ENCODE measurements at places on chromosomes 6 and 20.

DNA sequence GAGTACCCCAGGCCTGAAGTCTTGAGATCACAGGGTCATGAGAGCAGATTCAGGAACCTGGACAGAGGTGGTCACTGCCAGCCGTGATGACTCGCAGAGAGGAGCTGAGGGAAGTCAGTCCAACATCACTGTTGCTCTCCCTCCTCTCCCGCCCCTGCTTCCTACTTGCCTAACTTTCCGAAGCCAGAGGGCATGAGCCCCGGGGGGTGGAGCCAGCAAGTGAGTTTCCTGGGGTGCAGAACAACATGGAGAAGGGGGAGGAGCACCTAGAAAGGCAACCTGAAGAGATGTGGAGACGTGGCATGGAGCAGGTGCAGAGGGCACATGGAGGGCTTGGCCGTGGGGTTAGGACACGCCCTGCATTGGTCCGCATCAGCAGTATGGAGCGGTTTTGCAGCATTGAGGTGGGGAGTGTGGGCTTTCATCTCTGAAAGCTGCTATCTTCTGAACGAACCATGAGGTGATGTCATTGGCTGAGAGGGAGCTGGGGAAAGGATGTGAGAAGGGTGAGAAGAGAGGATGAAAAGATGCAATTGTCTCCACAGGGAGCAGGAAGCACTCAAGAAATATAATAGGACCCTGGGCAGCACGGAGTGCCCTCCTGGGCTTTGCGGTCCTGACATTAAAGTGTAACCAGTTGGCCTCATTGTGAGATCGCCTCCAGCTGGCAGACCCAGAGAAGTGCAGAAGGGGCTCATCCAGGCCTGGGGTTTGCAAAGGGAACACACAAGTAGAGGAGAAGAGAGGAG, 25.0 kb downstream of the GDAP1L1 start:
- DNase-seq: peak; percentile 6

- DNase-seq: peak; percentile 64
Observed at GRCh38 chr6:70371454-70372105, 41.7 kb upstream of the FAM135A start.

- no peak for DNase-seq
Observed at GRCh38 chr20:22536956-22537756, 47.2 kb downstream of the FOXA2 start.

DNA sequence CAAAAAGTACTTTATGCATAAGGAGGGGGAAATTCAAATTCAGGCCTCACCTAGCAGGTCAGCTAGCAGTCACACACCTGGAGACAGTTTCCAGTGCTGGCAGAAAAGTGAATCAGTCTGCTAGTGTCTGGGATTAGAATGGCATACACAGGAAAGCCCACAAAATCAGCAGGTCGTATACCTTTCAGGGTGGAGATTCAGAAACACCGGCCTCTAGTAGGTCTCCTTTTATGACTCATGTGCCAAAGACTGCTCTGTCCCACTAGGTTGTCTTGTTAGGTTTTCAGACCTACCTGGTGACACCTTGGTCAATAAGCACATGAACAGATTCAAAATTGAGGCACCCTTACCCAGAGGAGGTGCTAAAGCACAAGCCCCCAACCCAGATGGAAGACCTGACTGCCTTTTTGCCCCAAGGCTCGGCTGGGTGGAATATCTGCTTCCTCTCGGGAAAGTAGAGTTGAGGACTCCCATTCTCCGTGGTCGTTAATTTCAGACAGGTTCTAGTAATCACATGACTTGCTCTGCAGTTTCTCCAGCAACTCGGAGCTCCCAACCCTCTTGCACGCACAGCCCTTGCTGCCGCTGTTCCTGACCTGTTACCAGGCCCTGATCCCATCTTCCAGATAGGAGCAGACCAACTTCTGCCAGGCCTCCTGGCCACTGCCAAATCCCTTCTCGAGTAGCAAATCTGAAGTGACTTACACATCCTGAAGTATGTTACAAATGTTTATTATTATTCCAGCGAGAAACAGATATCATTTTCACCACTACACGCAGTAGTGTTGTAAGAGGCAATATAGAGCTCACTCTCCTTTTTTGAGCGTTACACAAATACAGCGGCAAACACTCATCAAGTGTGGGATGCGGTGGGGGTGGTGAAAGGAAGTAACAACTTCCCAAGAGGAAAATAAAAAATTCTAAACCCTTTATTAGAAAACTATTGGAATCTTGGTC, 46.6 kb downstream of the AGPAT4 start:
- no peak for DNase-seq

GRCh38 chr6:147106759-147107401, 97.3 kb upstream of the STXBP5 start:
- no peak for DNase-seq

DNA sequence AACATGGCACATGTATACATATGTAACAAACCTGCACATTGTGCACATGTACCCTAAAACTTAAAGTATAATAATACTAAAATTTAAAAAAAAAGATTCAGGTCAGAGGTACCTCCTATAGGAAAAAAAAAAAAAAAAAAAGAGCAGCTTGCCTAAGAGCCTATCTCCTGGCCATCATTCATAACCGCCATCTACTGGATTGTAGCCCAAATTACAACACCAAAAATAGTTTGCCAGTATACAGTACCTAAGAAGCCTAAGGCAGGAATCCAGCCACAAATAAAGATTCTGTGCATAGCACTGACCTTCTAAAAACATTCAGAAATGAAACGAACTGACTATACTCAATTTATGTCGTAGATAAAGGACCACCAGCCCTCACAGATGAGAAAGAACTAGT, 438.4 kb upstream of the ADGRB3 start:
- no peak for DNase-seq

GRCh38 chr6:3888153-3888957, 39.2 kb downstream of the FAM50B start:
- DNase-seq: no peak

DNA sequence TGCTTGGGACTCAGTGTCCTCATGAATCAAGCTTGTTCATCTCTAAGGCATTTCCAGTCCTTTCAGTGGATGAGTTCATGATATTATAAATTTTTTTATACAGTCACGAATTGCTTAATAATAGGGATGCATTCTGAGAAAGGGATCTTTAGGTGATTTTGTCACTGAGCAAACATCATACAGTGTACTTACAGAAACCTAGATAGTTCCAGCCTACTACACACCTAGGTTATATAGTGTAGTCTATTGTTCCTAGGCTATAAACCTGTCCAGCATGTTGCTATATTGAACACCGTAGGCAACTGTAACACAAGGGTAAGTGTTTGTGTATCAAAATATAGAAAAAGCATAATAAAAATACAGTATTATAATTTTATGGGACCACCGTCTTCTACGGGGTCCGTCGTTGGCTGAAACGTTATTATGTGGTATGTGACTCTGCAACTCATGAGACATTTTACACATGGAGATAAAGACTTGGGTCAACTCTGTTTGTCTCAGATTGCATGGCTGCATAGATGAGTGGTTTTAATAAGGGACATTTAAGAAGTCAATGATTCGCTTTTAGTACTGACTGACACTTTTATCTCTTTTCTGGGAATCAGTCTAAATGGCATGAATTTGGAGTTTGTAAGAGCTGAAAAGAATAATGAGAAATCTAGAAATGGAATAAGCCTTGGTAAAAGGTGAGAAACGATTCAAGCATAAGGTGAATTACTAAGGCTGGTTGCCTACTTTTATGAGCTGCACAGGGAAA, 33.2 kb downstream of the CLIC5 start:
- no peak for DNase-seq

GRCh38 chr20:37218441-37218840, 39.1 kb upstream of the MROH8 start:
- no peak for DNase-seq

DNA sequence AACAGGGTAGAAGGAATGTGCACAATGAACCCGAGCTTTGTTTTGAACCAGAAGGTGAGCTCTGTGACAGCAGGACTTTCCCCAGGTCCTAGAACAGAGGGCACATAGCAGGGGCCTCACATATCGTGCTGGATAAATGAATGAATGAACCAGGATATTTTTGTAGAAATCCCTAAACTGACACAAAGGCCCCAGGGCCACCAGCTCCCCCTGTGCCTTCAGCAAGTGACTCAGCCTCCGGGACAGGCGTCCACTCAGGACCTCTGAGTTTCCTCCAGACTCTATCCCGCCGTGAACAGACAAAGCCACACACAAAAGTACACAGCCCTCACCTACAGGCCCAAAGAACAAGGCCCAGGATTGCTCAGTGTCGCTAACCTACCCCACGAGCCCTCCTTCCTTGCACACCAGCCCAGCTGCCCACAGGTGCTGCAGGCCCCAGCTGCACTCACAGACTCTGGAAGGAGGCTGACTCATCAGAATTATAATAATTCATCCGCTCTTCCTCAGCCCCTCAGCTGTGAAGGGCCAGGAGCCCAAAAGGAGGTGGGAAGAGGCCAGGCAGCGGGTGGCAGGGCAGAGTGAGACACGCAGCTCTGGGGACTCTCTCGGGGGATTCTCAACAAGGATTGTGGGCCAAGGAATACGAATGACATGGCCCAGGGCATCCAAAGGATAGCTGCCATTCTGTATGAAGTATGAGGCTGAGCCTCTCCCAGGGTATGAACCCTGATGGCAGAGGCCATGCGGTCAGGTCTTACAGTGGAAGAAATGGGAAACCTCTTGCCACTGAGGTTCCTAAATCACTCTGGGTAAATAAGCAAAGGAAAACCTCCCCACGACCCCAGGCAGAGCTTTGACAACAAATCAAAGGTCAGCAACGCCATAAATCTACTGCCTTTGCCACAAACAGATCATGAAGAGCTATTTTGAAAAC, 40.9 kb downstream of the SUMO4 start:
- no peak for DNase-seq

GRCh38 chr6:158605266-158605878, 39.2 kb downstream of the DYNLT1 start:
- peak; percentile 58 for DNase-seq

All from CD4-positive, alpha-beta T cell treated with Interleukin-4 for 1 hour (primary cell).